ENCODE measurements at places on chromosomes 16 and 17.

- DNase-seq = no peak
Measured at GRCh38 chr16:59164461-59164860, 430.3 kb upstream of the GOT2 start.

- no peak for DNase-seq
Measured at GRCh38 chr16:10552998-10553491, 27.4 kb downstream of the EMP2 start.

GRCh38 chr17:44024853-44025252 is 10.1 kb upstream of the TMEM101 start:
- DNase-seq = no peak

- DNase-seq = no peak
Measured at GRCh38 chr17:4342535-4342934, 23.9 kb downstream of the UBE2G1 start.

DNA sequence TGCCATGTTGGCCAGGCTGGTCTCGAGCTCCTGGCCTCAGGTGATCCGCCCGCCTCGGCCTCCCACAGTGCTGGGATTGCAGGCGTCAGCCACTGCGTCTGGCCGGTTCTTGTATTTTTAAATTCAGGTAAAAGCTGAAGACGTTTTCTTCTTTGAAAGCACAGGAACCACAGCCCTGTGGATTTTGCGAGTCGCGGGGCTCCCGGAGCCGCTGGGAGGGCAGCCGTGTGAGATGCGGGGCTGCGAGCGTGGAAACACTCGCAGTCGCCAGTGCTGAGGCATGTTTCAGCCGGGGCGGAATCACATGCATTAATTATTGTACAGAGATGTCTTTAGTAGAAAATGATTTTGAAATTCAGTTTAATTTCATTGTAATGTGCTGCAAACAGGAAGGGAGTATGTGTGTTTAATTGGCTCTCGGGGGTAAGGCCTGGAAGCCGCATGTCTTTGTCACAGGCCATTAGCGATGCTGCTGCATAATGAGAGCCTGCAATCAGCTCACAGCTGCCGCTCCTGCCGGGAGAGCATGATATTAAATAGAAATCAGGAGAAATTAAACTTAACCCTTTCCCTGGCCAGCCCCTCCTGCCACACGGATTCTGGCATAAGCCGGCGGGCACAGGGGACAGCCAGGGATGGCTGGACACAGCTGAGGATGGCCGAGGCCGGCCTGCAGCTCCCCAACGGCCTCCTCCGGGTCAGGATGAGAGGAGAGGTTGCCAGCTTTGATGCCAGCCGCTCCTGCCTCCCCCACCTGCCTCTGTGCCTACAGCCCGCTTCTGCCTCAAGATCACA is 35.4 kb upstream of the CDH15 start:
- no peak for DNase-seq

- no peak for DNase-seq
Measured at GRCh38 chr16:56874800-56875199, 9.8 kb downstream of the SLC12A3 start.

DNA sequence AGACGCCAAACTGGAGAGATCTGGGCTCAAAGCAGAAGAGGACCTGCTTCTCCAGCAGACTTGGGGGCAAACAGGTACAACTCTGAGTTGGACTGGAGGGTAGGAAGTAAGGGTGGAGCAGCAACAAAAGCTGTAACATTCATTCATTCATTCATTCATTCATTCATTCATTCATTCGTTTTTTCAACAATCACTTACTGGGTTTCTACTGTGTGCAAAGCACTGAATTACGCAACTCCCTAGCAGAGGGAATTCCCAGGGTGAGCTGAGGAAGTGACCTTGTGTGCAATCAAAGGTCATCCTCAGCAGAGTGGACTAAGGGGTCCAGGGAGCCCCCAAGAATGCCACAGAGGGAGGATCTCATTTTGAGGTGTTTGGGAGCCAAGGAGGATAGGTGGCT is 231.1 kb upstream of the SDK2 start:
- DNase-seq = no peak

- DNase-seq = no peak
Measured at GRCh38 chr17:6496640-6497441, 52.6 kb downstream of the PIMREG start.

DNA sequence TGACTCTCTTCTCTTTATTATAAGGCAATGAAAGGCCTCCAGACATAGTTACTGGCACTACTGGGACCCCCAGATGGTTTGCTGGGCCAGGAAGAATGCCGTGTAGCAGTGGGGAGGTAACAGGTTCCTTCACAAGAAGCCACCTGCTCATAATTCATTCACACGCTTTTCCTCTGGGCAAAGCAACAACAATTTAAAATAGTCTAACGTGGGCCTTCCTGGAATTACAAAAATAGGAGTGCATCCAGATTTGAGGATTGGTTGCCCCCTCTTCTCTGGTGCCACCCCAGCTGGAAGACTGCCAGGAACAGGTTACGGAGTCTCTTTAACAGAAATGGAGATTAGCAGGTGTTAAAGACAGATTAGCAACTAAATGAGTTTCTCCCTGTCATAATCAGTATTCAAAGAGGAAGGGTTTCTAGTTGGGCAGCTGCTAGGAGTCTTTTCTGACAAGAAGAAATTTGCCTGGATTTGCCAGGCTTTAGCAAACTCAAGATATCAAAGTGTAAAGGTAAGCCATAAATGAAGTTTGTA is 409.6 kb downstream of the NPIPA8 start:
- DNase-seq = no peak

- no peak for DNase-seq
Measured at GRCh38 chr16:46871597-46871996, 12.6 kb upstream of the GPT2 start.
